ENCODE measurements at places on chromosomes 7 and 10.

DNA sequence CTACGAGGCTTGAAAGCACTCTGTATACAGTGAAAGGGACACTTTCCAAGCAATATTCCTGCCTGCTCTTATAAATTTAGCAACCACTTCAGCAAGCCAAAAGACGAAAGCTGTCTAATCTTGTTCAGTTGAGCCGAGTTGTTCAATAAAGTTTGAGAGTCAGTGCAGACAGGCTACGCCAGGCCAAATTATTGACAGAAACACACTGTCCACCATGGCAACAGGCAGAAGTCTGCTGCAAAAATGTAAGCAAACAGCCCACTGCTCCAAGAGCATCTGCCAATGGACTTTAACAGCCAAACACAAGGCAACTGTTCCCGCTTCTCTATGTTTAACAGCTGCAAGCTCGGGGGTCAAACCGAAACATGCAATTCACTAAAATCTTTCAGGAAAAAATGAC, 85.7 kb downstream of the GLI3 start:
- no peak for DNase-seq

DNA sequence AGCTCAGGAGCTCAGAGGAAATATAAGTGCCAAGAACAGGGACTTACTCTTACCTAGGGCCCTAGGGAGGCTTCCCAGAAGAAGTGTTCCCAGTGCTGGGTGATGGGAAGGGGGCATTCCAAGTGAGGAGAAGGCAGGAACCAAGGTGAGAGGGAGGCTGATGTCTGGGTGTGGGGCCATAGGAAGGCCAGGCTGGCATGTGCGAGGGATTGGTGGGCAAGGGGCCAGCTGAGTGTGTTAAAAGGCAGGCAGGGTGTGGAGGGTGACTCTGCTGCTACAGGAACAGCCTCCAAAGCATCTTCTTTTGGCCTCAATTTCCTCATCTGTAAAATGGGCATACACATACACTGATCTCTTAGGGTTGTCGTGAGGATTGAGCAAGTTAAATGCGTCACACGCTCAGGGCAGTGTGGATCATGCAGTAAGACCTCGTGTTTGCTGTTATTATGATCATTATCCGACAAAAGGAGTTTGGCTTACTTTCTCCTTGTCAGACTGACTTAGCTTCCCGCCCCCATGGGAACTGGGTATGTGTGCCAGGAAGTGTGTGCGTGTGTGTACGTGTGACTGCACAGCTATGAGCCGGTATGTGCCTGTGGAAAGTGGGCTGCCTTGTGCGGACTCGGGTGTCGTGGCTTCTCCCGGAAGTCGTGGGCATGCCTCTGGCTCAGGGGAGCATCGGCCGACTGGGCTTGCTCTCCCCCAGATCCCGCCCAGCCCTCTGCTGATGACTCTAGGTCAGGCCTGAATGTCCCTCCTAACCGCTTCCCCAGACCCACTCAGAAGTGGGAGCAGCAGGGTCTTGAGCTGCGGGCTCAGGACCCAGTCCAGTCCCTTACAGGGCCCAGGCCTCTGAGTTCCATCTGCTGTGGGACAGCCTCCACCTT, 59.6 kb downstream of the NEURL1 start:
- no peak for DNase-seq

- DNase-seq, result no peak
These were observed 8.2 kb upstream of the AGR3 start for GRCh38 chr7:16889851-16890415.

GRCh38 chr7:37198906-37199485, 249.7 kb downstream of the ELMO1 start:
- peak; percentile 40 for DNase-seq

DNA sequence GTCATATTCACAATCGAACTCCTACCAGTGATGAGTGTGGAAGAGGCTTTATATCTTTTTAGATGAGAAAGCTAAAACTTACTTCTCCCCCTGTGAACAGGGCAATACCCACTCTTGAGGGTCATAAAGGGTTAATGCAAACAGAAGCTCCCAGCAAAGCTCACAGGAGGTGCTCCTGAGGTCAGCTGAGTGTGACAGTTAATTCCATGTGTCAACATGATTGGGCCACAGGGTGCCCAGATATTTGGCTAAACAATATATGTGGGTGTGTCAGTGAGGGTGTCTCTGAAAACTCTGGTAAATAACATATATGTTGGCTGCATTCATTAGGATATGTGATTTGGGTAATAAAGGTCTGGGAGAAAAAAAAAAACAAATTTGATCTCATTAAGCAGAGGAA, 86.0 kb downstream of the HIP1 start:
- DNase-seq, result no peak

DNA sequence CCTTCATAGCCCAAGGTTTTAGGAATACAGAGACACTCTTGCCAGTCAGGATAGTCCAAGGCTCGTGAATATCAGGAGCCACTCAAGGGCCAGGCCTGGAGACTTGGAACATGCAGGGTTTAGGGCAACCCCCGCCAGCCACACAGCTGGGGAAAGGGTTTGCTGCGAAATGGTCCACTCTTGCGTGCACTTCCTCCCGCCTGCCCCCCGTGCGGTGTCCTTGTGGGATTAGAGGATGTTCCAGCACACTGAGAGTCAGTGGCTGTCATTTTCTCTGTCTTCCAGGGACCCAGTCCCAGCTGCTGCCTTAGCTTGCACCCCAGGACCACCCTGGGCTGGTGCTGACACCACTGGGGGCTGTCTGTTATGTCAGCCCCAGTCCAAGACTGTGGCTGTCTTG, 38.5 kb downstream of the POR start:
- DNase-seq, result no peak

- DNase-seq, result no peak
These were observed 106.7 kb downstream of the LRMDA start for GRCh38 chr10:75538144-75538543.

- peak; percentile 63 for DNase-seq
These were observed 124.4 kb downstream of the TACC2 start for GRCh38 chr10:122113161-122113944.

GRCh38 chr7:102890292-102890970, 22.4 kb upstream of the LRRC17 start:
- DNase-seq, result no peak

- no peak for DNase-seq
These were observed 527.4 kb downstream of the DNAJB6 start for GRCh38 chr7:157863906-157864810.

- DNase-seq, result no peak
These were observed 799 bp downstream of the KCNK18 start for GRCh38 chr10:117198088-117198487.

GRCh38 chr7:99033765-99034164, 110.1 kb downstream of the SMURF1 start:
- no peak for DNase-seq

DNA sequence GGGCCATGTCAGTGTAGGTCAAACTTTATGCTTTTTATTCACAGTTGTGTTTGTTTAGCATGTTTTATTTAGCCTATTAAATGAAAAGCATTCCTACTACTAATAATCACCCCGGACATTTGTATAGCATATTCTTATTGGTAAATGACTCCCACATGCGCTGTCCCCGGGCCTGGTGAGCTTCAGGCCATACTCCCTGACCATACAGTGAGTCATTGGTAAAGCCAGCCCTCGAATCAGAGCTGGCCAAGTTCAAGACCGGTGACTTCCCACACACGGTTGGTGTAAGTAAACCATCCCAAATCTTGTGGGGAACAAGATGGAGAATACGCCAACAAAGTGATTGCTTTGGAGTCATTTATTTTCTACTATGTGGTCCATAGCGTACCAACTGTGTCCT, 238.7 kb upstream of the TCF7L2 start:
- no peak for DNase-seq

DNA sequence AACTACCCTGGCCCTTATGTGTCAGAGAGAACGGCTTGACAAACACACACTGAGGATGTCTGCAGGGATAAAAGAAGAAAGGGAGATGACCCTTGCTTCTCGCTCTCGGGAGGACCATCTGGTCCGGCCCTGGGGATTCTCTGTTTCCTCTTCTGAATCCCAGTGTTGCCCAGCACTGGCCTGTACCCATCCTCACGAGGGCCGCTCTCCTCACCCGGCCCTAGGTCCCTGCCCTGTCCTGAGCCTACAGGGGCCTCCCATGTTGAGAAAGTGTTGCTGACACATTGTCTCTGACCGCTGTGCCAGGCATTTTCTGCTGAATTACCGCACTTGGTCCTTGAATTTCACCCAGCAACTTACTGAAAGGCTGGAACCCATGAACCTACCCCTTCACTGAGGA, 171.9 kb upstream of the LANCL2 start:
- no peak for DNase-seq

GRCh38 chr10:110056822-110057221, 49.0 kb downstream of the ADD3 start:
- DNase-seq, result no peak

- DNase-seq, result no peak
These were observed 5.9 kb downstream of the SEMA3E start for GRCh38 chr7:83643012-83643411.

DNA sequence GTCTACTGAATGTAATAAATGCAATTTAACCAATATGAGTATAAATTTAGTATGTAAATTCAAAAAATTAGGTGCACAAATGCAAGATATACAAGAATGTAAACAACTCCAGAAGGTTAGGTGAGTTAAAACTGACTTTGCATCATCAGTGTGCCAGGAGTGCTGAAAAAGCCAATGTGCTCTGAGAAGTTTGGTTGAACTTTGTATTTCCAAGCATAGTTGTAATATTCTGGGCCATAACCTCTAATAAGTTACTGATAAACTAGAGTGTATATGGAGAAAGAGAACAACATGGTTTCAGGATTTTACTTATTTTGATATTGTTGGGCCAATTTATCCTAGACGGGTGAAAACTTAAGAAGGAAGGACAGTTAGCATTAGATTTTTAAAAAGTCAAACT, 876.9 kb upstream of the GHITM start:
- no peak for DNase-seq

DNA sequence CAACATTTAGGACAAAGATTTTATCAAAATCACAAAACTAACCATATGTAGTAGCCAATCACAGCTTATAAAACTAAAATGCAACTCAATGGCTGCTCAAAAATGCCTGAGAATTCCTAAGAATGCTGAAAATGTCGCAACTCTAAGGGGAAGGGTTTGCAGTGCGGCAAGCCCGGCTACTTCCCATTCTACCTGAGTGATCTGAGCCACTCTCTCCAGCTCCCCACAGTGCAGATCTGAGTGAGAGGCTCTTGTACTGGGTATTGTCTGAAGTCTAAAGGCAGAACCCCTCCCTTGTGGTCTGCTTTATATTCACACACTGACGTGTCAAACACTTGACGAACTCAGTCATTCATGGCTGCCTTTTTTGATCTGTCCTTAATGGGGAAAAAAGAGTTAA, 28.9 kb downstream of the RAB11FIP2 start:
- no peak for DNase-seq

GRCh38 chr7:140137078-140137477, 39.7 kb downstream of the KDM7A start:
- no peak for DNase-seq

DNA sequence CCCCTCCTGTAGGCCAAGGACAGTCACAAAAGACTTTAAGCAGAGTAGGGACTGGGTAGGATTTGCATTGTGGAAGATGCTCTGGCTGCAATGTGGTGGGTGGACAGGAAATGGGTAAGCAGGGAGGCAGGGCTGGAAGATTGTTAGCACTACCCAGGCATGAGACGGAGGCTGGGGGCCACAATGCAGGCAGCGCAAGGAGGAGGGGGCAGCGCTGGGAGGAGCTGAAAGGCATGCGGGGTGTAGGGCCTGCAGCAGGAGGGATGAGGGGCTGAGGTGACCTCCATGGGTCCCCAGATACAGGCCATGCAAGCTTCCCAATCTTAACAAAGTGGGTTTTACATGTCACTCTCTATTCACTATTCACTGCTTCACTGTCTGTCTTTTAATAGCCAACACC, 213.1 kb downstream of the CXCL12 start:
- DNase-seq, result no peak

DNA sequence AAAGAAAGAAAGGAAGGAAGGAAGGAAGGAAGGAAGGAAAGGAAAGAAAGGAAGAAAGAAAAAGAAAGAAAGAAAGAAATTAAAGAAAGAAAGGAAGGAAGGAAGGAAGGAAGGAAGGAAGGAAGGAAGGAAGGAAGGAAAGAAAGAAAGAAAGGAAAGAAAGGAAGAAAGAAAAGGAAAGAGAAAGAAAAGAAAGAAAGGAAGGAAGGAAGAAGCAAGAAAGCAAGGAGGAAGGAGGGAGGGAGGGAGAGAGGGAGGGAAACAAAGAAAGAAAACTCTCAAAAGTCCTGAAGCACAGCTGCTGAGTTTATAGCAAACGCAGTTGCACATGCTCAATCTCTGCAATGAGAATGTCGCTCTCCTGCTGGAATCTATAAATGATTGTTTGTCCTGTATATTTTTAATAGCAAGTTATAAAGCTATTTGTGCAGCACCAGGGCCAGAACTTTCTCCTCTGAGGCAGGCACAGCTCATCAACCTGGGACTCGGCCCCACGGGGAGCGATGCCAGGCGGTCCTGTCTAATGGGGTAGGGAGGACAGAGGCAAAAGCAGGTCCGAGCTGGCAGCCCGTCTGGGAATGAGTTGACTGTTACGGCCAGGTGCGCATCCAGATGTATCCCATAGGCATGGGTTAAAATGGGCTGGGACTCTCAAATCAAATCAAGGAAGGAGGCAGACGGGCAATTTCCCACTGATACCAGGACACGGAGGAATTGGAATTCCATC, 118.0 kb upstream of the PFKP start:
- no peak for DNase-seq

DNA sequence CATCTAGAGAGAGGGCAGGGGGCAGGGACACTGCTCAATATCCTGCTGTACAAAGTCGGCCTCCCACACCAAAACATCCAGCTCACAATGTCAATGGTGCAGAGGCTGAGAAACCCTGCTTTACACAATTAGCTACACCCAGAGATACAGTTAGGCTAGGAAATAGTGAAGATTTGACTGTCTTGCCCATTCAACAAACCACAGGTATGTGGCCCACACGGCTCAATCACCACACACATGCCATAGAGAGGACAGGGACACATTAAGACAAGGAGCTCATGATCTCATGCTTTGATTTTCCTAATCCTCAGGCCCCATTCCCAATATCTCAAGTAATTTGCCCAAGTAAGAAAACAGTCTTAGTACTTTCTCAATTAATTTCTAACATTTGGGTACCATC, 110.4 kb downstream of the OSBPL3 start:
- DNase-seq, result no peak

DNA sequence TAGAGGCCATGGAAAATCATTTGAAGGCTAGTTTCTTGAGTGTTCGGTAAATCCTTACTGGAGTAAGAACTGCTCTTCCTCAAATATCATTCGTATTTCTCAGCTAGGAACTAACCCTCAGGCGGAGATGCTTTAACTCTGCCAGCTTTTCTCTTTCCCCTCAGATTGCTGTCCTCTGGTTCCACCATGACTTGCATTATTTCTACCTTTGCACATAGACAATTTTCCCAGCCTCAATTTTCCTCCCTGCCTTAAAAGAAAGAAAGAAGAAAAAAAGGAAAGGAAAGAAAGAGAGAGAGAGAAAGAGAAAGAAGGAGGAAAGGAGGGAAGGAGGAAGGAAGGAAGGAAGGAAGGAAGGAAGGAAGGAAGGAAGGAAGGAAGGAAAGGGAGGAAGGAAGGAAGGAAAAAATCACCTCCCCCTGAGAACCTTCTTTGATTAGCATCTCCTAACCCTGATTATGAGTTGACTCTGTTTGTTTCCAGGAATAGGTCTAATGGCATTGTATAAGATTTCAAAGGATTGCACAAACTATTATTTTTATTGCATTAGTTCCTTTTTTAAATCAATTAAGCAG, 123.3 kb upstream of the FAM204A start:
- DNase-seq, result no peak

GRCh38 chr7:33195264-33195663, 65.9 kb downstream of the BBS9 start:
- no peak for DNase-seq

- no peak for DNase-seq
These were observed 651.5 kb downstream of the LRMDA start for GRCh38 chr10:76082956-76083355.

- DNase-seq, result no peak
These were observed 24.4 kb downstream of the CACNA2D1 start for GRCh38 chr7:82419200-82419599.

All from gastrocnemius medialis (tissue), 4 donors.